ENCODE measurements at places on chromosomes 4 and X. TPM values are rescaled to one million over a fixed set of nuclear protein-coding genes. Genes with fewer than 3 reads are reported as not detected.

CTAG2 gene
- total RNA-seq, result not detected

AMTN gene
- not detected for total RNA-seq

DNA sequence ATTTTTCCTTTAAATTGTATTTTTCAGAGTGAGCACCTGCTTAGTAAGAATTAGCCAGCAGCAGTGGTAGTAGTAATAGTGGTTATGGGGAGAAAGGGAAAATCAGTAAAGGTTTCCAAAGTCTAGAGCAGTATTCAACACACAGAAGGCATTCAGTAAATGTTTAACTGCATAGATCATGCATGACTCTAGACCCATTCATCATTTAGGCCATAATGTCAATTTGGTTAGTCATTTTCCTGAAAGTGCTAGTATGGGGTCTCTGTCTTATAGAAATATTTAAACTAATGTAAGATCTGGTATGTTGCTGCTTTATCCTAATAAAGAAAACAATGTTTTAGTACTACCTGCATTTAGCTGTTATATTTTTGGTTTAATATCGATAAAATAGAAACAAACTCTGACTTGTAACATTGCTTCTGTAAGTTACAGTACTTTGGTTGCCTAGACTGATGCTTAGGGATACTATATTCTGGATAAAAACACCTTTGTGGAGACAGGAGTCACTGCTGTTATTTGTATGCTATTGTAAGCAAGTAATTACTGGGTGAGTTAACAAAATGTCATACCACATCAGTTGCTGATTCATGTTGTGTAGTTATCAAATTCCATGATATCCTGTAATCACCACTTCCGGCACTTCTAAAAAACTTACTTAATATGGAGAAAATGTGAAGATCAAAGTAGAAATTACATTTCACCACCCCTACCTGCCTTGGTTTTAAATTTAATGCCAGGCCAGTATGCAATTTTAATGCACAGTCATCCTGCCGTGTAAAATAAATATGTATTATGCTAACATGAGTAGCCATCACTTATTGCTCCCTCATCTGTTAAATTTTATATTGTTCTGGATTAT is 115.8 kb upstream of the BMPR1B start:
- H3K36me3 ChIP-seq, result peaks cover 41% of the 10 kb centered on the region
- no peak for DNase-seq
- H3K27ac ChIP-seq, result no peak overlapping the region
- H3K27me3 ChIP-seq, result no peaks in the 10 kb centered on the region
- H3K4me1 ChIP-seq, result no peaks in the 10 kb centered on the region
- no peak overlapping the region for H3K4me3 ChIP-seq

DNA sequence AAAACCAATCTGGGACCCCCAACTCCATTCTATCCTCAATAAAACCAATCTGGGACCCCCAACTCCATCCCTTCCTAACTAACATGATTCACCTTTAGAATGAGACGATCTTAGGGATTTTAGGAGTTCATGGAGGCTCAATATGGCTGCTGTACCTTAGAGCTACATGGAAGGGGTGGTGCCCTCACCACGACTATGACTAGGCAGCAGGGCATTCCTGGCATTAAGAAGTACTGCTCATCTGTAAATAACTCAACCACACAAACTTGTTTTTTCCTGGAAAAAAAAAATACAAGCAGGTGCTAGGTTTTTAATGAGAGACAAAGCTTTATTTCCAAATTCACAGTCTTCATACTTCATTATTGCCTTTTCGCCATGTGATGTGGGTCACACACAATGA is 346.5 kb upstream of the FAT1 start:
- no peaks in the 10 kb centered on the region for H3K4me1 ChIP-seq
- H3K36me3 ChIP-seq, result no peaks in the 10 kb centered on the region
- no peak overlapping the region for H3K27ac ChIP-seq
- no peak for DNase-seq
